HTR-8/SVneo (cell line): ENCODE measurements at places on chromosomes 7 and 10.
A peak's percentile ranks its signal among the peaks of the same experiment; 100 is the strongest.

- no peak for DNase-seq
These were observed 60.1 kb downstream of the TPK1 start for GRCh38 chr7:144775749-144776148.

- DNase-seq = peak; percentile 75
These were observed at the start of gene VOPP1 for GRCh38 chr7:55572378-55573233. TSS of gene VOPP1 (minus strand) at chr7:55572502. CDS start at chr7:55572324, 178 bp downstream.

- no peak for DNase-seq
These were observed 367.7 kb upstream of the HPS1 start for GRCh38 chr10:98814470-98814869.

GRCh38 chr7:27152816-27153442 lies 546 bp upstream of the HOXA3 start:
- DNase-seq = no peak

DNA sequence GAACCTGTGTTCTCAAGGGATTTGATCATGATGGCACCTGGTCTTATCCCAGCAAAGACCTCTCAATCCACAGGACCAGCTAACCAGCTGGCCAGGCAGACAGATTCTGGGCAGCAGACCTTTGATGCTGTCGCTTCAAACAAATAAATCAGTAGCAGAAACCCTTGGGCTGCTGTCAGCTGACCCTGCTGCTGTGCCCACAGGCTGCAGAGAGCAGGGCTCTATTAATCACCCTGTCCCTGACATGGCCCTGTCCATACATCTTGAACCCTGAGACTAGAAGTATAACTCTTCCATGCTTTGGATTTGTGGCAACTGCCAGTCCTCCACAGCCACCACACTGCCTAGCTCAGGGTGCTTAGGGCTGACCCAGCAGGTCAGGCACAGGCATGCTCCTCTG lies 244.1 kb upstream of the PODXL start:
- DNase-seq = no peak

- no peak for DNase-seq
These were observed 689 bp upstream of the SMARCD3 start for GRCh38 chr7:151249034-151249731.

GRCh38 chr10:33862536-33863105 lies 528.2 kb upstream of the NRP1 start:
- DNase-seq = no peak

DNA sequence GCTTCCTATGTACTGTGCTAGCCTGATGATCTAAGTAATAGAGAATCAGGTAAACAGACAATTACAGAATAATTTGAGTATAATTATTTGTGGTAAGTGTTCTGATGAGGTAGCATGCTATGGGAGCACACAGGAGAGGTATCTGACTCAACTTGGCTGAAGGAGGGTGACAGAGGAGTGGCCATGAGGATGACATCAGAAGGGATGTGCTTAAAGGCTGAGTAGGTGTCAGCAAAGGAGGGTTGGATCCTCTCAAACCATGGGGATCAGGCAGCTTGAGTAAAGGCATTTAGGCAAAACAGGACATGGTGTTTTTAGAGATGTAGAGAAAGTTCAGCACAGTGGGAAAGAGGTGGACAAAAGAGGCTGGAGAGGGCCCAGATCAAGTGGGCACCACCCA lies 29.0 kb downstream of the KLHDC10 start:
- DNase-seq = no peak

DNA sequence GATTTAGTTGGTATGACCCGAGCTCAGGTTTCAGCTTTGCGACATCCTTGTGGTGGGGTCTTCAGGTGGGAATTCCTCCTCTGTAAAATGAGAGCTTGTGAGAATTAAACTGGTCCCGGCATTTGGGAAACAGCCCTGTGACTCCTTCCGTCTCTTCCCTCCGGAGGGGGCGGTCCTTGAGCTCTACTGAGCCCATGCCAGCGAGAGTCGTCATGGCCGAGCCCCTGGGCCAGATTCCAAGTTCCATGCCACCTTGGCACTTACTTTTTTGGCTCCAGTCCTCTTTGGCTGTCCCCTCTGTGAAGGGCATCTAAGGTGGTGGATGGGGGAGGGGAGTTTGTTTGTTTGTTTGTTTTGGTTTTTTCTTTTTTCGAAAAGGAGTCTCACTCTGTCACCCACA lies 47.6 kb downstream of the GTF2IRD1 start:
- no peak for DNase-seq

DNA sequence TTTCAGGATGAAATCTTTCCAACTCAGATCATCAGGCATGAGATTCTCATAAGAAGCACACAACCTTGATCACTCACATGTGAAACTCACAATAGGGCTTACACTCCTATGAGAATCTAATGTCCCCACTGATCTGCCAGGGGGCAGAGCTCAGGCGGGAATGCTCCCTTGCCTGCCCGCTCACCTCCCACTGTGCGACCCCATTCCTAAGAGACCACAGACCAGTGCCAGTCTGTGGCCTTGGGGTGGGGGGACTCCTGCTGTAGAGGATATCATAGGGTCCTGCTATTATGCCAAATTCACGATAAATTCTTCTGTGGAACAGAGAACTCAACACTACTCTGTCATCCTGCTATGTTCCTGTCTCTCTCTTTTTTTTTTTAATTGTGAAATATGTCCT lies 5.2 kb upstream of the RASGEF1A start:
- DNase-seq = no peak

DNA sequence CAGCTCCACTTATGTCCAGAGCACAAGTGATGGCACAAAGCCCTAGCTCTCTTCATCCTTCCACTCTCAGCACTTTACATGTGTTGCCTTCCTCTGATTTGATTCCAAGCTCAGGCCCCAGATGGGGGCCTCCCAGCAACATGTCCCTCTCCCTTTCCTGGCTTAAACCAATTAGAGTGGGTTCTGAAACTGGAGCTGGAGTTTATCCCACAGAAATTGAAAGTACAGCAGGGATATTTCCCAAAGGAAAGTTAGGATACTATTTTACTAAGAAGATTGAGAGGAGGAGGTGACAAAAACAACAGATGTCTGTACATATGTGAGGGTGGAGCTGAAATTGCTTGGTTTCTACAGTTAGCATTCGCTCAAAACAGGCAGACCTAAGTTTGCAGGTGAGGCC lies 724.6 kb downstream of the AUTS2 start:
- no peak for DNase-seq

DNA sequence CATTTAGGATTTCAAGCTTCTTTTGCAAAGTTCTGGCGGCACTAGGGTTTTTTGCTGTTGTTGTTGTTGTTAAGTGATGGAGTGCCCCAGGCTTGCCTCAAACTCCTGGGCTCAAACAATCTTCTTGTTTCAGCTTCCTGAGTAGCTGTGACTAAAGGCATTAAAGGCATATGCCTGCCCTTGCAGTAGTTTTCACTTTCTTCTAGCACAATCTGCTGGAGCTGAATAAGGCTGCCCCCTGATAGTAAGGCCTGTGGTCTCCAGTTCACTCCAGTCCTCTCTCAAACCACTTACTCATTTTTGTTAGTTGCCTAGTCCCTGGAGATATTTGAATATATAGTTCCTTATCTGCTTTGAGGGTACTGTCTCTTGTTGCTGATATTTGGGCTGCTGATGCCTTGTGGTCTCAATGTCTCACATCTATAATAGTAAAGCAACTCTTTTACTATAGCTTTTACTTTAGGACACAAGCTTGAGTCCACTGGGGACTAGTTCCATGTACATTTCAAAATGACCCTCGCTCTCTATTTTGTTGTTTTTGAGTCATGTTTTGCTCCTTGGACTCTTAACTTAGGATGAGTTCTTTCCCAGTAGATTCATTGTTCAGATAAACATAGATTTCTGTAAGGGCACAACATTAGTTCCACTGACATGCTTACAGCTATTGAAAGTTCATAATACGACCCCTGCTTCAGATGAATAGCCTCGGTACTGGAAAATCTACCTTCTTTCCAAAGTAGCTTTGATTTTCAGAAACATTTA lies 25.5 kb downstream of the PHF14 start:
- no peak for DNase-seq

DNA sequence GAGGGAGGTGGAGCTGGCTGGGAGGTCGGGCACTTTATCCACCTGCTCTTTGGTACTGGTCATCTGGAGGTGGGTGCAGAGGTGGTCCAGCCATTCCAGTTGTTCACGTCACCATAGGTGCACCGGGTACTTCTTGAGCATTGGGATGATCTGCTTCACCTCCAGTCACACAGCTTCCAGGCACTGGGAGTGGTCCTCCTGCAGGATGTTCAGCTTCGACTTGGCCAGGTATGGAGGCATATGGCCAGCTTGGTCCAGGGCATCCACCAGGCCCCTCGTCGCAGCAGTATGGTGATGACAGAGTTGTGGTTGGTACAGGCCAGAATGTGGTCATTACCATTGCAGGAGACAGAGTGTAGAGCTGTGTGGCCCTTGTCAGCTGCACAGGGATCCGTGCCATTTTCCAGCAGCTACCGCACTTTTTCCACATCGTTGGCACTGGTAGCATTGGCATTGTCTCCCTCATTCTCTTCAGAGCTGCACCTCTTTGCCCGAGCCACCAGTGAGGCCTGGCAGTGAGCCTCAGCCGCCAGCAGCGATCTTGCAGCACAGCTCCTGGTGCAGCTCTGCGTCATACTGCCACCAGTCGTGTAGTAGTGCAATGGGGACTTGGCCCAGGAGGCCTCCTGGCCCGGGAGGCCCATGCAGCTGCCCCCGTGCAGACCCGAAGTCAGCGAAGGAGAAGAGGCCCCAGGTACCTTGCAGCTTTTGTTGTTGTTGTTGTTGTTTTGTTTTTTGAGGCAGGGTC lies 150.9 kb downstream of the ZNF22 start:
- DNase-seq = no peak

- no peak for DNase-seq
These were observed 166.4 kb upstream of the ADO start for GRCh38 chr10:62638062-62638477.

DNA sequence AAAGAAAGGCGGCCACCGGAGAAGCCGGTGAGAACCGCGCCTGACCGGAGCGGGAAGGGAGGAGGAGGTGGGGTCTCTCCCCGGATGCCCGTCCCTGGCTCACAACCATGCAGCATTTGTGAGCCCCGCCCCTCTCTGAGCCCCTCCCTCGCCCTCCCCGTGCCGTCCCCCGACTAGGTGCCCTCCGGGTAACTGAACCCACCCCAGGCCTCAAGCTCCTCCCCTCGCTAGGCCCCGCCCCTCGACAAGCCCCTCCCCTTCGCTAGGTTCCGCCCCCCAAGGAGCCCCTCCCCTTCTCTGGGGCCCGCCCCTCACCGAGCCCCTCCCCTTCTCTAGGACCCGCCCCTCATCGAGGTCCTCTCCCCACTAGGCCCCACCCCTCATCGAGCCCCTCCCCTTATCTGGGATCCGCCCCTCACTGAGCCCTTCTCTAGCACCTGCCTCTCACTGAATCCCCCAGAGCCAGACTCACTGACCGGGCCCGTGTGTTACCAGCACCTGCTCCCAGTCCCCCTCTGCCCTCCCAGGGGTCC lies 42.2 kb upstream of the HSPB1 start:
- peak; percentile 70 for DNase-seq

DNA sequence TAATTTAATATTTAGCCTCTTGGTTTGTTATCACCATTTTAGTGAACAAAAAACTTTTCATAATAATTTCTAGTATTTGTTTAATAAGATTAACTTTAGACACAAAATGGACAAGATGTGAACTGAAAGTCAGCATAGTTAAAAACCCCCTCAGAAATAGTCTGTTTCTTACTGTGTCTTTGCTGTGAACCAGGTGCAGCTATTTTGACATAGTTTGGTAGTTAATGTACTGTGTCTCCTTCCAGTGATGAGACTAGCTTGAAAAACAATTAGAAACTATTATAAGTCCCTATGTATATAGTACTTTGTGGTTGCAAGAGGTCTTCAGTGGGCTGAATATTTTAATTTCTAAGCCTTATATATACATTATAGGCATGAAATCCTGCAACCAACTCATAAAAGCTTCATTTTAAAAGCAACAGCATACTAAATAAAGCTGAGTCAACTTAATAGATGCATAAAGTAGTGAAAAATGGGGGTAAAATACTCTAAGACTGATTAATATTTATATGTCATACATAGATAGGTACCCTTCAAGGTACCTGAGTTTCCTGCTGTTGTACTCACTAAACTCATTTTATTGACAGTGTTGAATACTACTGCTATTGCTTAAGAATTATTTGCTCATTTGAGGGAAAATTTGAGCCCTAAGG lies 19.2 kb downstream of the DMTF1 start:
- DNase-seq = no peak

DNA sequence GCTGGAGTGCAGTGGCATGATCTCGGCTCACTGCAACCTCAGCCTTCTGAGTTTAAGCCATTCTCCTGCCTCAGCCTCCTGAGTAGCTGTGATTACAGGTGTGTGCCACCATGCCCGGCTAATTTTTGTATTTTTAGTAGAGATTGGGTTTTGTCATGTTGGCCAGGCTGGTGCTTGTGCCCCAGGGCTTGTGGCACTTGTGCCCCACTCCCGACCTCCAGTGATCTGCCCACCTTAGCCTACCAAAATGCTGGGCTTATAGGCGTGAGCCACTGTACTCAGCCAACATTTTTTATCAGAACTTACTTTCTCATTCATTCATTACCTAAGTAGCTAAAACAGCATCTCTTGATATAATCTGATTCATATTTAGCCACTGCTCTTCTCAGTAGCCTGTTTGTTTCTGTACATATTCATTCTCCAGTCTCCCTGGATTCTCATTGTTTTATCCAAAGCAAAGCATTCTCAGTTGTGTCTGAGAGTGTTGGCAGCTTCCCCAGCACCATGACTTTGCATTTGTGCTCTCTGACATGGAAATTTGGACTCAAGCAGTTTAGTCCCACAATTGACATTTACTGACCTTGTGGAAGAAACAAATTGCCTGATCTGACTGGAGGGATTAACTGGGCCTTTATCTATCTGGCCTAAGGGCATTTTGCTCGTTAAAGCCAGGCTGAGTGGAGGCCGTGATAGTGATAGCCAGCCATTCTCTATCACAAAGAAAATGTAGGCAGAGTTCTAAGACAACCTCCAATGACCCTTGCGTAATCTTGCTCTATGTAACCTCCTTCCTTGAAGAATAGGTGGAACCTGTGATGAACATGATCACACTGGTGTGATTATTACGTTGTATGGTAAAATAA lies 44.9 kb downstream of the AKR1B15 start:
- DNase-seq = peak; percentile 3

DNA sequence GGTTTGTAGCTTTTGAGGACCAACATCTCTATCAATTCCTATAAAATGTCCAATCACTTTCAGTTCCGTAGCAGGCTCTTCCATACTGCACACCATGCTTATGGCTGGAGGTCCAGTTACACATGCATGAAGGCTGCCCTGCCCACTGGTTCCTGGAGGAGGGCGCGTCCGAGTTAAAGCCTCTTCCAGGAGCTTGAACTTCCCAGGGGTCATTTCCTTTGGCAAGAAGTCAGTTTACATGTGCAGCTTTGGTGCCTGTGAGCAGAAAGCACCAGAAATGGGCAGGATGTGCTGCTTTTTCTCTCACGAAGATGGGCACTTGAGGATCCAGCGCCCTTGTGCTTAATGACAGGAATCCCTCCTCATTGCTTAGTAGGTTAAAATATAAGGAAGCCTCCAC lies 17.6 kb upstream of the PHYH start:
- DNase-seq = no peak

DNA sequence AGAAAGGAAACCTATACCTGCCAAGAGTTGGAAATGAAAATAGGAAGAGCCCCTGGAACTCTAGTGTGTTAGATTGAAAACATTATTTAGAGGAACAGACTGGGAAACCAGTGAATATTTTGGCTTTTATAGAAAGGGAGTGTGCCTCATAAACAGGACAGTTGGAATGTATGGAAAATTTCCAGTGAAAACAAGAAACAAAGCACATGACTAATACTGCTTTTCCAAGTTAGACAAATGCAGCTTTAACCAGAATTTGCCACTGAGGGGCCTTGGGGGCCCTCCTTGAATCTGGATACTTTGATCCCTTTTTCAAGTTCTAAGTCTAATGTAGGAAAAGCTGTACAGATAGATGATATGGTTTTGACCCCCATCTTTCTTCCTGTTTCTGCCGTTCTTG lies 21.2 kb downstream of the ITGB8 start:
- peak; percentile 14 for DNase-seq
